Activated CD4-positive, alpha-beta T cell treated with anti-CD3 and anti-CD28 coated beads, Interleukin-2, amount 50 U/mL, for 16 hours (primary cell): ENCODE measurements at places on chromosomes 2 and 18.

DNA sequence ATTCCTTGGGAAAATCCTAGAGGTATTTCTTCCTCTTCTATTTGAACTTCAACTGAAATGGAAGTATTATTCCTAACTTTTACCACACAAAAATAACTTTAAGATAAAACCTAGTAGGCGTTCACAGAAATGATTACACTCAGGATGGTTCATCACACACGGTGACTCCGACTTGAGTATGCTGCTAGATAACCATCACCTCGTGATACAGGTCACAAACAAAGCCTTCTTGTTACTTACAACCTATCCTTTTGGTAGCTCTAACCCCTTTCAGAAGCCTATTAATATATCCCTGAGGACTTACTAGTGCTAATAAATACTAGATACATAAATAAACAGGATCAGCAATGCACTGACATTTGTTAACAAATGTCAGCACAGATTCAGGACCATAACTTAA is 101.0 kb upstream of the DNER start:
- DNase-seq = no peak

GRCh38 chr2:153819501-153819900 is 52.2 kb upstream of the GALNT13 start:
- DNase-seq = no peak

DNA sequence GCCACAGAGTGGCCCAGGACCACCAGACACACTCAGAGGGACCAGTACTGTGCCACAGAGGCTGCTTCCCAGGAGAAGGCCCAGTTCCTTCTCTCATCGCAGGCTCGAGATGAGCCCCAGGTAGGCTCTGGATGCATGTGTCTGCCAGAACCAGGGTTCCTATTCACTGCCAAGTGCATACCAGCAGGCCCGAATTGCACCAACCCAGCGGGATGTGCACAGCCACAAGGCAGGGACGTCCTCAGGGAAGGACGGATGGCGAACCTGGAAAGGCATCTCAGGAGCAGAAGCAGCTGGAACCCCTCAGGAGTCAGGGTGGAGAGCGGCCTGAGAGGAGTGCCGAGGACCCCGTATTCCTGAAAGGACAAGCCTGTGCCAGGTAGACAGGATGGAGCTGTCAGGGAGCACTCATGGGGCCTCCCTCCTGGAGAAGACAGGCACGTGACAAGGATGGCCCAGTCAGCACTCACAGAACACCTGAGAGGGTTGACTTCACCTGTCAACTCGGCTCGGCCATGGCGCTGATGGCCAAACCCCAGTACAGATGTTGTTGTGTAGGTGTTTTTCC is 73.7 kb downstream of the PTGR3 start:
- DNase-seq = no peak

- DNase-seq = no peak
These were observed 376.6 kb upstream of the TRIB2 start for GRCh38 chr2:12340164-12340563.

DNA sequence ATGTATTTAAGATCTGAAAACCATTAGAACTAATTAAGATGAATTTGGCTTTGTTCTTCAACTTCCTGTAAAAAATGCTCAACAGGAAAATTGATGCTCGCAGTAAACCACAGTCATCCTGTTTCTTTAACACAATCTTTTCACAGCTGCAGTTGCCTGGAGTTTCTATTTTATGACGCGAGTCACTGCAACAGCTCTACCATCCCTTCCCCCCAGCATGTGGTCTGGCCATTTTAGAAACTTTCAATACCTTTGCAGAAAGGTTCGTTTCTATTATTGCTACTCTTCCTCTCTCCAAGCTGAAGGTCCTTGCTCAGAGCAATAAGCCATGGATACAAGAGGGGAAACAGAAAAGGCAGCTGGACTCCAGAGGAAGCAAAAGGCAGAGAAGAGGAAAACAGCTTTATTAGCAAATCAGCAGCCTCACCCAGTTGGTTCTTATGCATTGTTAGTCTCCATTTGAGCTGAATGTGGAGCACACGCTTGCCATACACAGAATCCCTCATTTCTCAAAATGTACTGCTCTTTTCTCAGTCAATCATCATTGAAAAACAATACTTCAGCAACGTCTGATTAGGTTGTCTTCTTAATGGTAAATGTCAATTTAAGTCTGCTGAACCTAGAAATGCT is 3.9 kb downstream of the WIPF1 start:
- DNase-seq = peak; percentile 92

GRCh38 chr2:133200684-133201421 is 367.4 kb downstream of the NCKAP5 start:
- DNase-seq = no peak

GRCh38 chr2:236177967-236178889 is 10.0 kb upstream of the GBX2 start:
- peak; percentile 44 for DNase-seq

- DNase-seq = no peak
These were observed 98.7 kb upstream of the SLC66A3 start for GRCh38 chr2:11056614-11057013.

- no peak for DNase-seq
These were observed 349.1 kb upstream of the MAP2 start for GRCh38 chr2:209074711-209075110.

DNA sequence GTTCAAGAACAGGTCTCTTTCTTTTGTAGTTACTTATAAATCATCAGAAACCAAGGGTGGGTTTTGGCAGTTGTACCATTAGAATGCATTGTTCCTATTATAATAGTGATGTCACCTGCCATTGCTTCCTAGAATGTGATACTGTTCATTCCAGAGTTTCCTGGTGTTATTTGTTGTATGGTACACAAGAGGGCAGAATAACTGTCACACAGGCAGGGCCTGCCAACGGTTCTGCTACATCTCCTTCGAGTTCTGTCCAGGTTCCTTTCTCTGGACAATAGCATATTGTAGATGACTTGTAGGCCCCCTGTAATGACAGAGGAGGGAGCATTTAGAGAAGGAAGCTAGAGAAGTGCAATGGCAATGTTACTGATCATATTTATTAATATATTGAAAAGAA is 98.3 kb downstream of the KLHL14 start:
- DNase-seq = no peak

GRCh38 chr18:33720133-33720532 is 142.1 kb downstream of the ASXL3 start:
- DNase-seq = no peak

DNA sequence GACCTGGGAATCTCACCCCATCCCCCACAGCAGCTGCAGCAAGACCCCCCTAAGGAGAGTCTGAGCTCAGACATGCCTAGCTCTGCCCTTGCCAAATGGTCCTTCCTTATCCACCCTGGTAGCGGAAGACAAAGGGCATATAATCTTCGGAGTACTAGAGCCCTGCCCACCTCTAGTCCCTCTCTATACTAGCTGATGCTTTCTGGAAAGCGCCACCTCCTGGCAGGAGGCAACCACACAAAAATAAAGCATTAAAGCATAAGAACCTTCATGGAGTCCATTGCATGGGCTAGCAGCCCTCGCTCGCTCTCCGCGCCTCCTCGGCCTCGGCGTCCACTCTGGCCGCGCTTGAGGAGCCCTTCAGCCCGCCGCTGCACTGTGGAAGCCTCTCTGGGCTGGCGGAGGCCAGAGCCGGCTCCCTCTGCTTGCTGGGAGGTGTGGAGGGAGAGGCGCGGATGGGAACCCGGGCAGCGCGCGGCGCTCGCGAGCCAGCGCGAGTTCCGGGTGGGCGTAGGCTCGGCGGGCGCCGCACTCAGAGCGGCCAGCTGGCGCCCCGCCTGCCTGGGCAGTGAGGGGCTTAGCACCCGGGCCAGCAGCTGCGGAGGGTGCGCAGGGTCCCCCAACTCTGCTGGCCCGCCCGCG is 941.2 kb downstream of the SUCLG1 start:
- no peak for DNase-seq

DNA sequence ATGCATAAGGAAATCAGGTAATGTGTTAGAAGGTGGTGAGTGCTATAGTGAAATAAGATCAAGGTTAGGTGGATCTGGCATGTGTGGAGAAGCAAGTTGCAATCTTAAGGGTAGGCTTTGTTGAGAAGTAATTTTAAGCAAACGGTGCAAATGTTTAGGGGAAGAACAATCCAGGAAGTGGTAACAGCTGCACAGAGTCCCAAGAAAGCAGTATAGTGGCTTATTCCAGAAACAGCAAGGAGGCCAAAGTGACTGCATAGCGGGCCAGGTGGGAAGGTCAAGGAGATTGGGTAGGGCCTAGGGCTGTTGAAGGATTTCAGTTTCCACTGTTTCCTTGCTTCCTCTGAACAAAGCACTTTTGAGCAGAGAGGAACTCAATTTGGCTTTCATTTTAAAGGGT is 30.0 kb upstream of the RAB1A start:
- no peak for DNase-seq
